ENCODE measurements at places on chromosomes 13 and 19. TPM values are rescaled to one million over a fixed set of nuclear protein-coding genes. Genes with fewer than 3 reads are reported as not detected.

The C19orf73 gene
- total RNA-seq, result not detected

The NRTN gene
- total RNA-seq, result 7.1 TPM

The SIGLEC14 gene
- 0.36 TPM for total RNA-seq

The TINCR gene
- 173 TPM for total RNA-seq

The TLE6 gene
- total RNA-seq, result 0.23 TPM

The TMIGD2 gene
- not detected for total RNA-seq

The CGB5 gene
- not detected for total RNA-seq

The NLRP5 gene
- total RNA-seq, result not detected

Data from suprapubic skin (tissue), 4 donors.